CD4-positive, alpha-beta T cell (primary cell): ENCODE measurements at places on chromosomes 11 and 22.

DNA sequence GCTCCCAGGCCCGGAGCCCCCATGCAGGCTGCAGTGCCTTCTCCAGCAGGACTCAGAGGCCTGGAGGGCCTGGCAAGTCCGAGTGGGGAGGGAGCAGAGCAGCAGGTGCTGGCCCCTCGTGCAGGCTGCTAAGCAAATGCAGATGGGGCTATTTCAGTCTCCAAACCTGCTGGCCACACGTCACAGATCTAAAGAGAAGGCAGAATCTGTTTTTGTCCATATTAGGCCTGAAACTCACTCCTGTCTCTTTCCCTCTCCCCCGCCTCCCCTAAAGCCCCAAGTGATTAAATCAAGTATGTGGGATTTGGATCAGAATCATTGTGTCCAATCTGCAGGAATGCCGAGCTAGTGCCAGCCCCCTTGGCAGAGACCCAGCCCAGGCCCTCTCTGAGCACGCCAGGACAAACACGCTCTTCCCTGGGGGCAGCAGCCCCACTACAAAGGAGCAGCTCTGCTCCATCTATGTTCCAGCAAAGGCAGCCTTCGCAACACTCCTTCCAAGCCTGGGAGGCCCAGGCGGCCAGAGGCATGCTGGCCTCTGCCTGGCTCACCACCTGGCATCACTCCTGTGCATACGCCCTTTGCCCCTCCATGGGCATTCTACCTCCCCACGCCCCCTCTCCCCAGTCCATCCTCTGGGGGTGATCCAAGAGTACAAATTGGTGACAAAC lies 26.5 kb downstream of the RPL27A start:
- DNase-seq, result no peak

GRCh38 chr11:126362879-126363655 lies 7.6 kb downstream of the ST3GAL4 start:
- no peak for DNase-seq

DNA sequence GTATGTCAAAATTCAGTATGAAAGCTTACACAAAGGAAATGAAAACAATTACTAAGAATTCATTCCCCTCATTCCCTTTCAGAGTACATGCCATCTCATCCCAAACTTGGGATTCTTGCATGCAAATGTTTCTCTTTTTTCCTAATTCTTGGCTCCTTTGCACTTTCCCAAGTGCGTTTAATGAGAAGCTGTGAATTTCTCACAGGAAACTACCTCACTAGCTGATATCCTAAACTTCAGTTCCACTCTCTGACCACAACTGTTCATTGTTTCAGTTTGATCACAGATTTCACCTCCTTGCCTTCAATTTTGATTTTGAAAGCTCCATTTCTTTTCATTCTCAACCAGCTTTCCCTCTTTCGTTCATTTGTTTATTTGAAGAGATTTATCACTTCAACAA lies 5.9 kb upstream of the ARL14EP start:
- DNase-seq, result no peak

DNA sequence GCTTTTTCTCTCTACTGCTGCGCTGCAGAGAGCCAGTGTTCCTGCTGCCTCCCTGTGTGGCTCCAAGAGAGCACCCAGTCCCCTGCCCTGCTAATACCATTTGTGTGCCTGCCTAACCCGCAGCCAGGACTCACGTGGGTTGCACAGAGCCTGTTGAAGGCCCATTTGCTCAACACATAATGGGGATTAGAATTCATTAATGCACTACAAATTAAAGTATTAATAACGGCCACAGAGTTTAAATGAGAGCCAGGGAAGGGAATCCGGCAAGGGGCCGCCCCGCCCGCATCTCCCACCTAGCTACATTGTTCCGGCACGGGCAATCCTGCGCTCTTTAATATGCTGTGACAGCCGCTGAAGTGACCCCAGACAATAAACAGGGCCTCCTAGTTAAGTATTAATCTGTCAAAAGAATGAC lies 211.3 kb downstream of the NXPE2 start:
- no peak for DNase-seq

DNA sequence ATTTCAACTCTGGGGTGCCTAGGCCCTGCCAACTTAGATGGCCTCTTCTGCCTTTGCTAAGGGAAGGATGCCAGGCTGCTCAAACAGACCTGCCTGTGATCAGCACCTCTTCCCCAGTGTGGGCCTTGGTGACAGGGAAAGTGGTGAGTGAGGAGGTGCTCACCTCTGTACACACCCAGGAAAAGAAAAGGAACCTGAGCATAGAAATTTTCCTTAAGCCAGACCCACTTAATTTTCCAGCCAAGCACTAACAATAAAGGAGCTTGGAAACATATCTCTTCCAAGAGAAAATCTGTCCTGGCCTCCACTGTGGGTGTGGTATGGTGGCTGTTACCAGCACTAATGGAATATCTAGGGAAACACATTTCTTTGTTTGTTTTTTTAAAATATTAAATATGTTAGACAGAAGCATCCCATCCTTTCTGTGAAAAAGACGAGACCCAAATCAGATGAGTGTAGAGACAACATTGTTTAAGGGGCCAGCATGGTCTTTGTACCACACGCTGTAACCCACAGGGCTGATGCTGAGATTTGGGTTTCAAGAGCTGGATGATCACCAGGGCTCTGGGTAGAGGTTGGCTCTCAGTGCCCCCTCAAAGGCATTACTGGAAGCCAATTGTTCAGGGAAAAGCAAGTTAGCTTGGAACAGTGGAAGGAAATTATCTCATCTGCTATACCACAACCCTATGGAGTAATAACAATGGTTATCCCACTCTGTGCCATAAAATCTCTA lies 472.2 kb downstream of the INSC start:
- DNase-seq, result no peak

- no peak for DNase-seq
These were observed 62.5 kb upstream of the PPARA start for GRCh38 chr22:46087816-46088277.

DNA sequence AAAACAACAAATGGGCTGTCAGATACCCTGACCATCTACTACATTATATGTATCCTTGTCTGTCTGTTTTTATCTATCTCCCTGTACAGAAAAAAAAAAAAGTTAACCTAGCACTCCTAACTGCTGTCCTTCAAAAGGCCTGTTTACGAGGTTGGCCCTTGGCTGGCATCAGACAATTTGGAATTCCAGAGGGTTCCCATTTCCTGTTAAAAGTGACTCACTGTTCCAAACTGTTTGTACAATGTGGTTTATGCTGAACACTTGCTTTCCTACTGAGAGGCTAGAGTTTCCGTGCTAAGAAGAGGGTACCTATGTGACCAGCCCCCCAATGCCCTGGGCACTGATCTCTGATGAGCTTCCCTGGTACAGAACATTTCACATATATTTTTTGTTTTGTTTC lies 65.9 kb upstream of the HMGXB4 start:
- DNase-seq, result no peak

DNA sequence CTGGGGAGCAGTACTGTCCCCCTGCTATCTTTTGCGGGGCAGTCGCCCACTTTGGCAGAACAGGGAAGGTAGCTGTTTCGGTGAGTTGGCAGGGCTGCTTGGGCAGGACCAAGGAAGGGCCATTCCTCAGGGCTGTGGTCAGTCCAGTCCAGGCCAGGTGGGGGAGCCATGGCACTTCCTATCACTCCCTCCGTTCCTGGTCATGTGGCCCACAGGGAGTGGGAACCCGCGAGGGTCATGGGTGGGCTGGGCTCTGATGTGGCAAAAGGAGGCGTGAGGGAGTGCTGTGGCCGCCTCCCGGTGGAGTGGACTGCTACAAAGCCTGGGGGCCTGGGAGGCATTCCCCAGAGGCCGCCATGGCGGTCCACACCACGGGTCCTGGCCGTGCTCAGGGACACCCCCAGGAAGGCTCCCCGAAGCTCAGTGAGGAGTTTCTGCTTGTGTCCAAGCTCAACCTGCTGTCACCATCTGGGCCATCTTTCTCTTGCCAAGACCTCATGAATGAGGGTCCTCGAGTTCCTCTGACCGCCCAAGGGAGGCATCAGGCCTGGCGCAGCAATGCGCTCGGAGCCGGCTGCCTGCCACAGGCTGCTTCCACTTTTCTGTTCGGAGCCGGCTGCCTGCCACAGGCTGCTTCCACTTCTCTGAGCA lies 11.9 kb downstream of the CHID1 start:
- DNase-seq, result no peak

DNA sequence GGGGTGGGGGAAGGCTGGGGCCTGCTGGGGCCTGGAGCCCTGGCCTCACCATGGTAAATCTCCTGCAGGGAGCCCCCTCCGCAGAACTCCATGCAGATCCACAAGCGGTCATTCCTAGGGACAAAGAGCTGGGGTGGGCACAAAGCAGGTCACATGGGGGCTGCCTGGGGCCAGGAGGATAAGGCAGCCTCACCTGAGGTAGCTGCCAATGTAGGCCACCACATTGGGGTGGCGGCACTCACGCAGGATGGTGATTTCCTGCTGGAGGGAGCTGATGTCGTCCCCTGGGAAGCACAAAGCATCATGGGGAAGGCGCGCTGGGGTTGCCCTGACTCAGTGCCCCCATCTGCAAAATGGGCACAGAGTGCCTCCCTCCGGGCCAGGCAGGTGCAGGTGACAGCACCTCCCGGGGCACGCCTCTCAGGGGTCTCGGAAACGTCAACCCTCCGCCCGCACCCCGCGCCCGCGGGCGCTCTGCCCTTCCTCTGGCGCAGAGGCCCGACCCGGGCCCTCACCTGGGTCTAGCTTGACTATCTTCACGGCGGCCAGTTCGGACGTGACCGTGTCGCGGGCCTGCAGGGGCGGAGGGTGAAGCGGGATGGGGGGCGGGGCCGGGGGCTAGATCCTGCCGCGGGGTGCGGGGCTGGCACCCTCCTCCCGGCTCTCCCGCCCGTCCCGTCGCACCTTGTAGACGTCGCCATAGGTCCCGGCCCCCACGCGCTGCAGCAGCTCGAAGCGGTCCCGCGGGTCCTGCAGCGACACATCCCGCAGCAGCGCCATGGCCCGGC lies 450 bp downstream of the MAP4K2 start:
- no peak for DNase-seq

GRCh38 chr22:23571486-23571885 lies 8.6 kb downstream of the IGLL1 start:
- DNase-seq, result no peak

- no peak for DNase-seq
These were observed 75.8 kb downstream of the CD44 start for GRCh38 chr11:35214792-35215193.

GRCh38 chr11:15969701-15970329 lies 386.5 kb downstream of the SOX6 start:
- no peak for DNase-seq

- no peak for DNase-seq
These were observed 241.3 kb upstream of the NCAM1 start for GRCh38 chr11:112719736-112720525.

- no peak for DNase-seq
These were observed 39.3 kb downstream of the DDI1 start for GRCh38 chr11:104075706-104076105.

GRCh38 chr22:23815541-23816155 lies 23.2 kb downstream of the DERL3 start:
- no peak for DNase-seq

DNA sequence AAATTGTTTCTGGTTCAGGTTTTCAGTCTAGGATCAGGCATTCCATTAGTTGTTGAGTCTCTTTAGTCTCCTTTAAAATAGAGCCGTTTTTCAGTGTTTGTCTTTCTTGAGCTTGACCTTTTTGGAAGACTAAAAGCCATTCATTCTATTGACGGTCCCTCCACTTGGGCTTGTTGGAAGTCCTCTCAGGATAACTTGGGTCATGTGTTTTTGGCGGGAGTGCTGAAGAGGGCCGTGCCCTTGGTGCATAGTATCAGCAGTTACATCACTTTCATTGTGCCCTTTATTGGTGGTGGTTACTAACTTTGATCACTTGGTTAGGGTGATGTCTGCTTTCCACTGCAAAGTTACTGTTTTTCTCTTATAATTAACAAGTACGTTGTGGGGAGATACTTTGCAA lies 20.8 kb downstream of the CECR2 start:
- no peak for DNase-seq

DNA sequence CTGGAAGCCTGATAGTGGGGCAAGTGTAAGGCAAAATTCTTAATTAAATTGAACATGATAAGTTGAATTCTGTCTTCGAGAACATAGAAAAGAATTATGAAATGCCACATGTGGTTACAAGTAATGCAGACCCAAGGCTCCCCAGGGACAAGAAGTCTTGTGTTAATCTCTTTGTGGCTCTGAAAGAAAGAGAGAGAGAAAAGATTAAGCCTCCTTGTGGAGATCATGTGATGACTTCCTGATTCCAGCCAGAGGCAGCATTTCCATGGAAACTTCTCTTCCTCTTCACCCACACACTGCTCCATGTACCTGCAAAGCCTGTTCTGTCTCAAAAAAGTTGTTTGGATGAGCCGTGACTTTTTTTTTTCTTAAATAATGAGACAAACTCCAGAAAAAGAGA lies 1.9 kb upstream of the TYR start:
- no peak for DNase-seq

GRCh38 chr22:35627267-35628041 lies 10.3 kb upstream of the MB start:
- DNase-seq, result peak; percentile 36

- DNase-seq, result no peak
These were observed 124.0 kb downstream of the ETS1 start for GRCh38 chr11:128463371-128463829.

DNA sequence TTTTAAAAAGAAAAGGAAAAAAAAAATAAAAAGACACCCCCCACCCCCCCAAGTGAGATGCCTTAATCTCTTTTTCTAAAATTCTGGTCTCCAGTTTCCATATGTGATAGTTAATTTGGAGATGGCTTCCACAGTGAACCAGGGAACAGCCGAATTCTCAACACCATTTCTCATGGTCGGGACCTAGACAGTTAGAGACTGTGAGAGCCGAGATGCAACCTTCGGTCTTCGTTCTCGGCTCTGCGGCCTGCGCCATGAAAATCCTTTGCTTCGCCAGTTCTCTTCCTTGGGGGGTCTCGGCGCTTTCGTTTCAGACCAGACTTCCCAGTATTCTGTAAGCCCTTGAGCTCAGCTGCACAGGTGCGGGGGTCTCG lies 723 bp downstream of the CACNG2 start:
- DNase-seq, result no peak

- DNase-seq, result no peak
These were observed 53.7 kb downstream of the TBC1D22A start for GRCh38 chr22:46815896-46816731.

- no peak for DNase-seq
These were observed 21.9 kb upstream of the POLD3 start for GRCh38 chr11:74570266-74571061.

- peak; percentile 24 for DNase-seq
These were observed 46.2 kb upstream of the A4GALT start for GRCh38 chr22:42766860-42767259.

DNA sequence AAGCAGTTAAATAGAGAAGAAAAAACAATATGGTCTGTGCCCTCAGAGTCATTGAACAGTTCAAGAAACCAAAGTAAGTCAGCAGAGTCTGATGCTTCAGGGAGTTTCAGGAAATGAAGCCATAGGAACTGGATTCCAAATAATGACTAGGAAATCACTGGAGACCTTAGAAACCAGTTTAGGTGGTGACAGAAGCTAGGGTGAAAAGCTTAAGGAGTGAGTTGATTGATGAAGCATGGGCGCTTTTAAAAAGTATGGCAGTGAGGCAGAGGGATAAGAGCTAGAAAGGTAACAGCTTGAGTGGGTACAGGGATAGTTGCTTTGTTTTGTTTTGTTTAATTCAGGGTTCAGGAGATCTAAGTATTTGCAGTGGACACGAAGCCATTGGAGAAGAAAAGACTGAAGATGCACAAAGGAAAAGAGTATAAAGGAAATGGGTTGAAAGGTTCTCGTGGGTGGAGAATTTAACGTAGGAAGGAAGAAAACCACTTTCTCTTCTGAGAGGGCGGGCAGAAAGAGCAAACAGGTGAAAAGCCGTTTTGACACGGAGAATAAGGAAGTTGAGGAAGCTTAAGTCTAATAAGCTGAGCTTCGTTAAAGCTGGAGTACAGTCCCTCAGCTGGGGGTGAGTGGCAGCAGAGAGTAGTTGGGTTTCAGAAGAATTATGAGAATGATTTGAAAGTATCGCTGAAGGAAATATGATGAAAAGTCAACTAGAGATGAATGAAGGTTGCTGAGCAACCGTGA lies 14.8 kb downstream of the SGSM3 start:
- peak; percentile 19 for DNase-seq
